ENCODE measurements at places on chromosomes 3 and 15. TPM values are rescaled to one million over a fixed set of nuclear protein-coding genes. Genes with fewer than 3 reads are reported as not detected.

MRPL3 gene
- total RNA-seq: 56.5 TPM

ADGRG7 gene
- not detected for total RNA-seq

- DNase-seq: peak; percentile 98
Measured at GRCh38 chr3:49021813-49022687, at the start of gene NDUFAF3. Gene NDUFAF3 (plus strand): TSS chr3:49022121. CDS start chr3:49022145, 24 bp downstream.

DNA sequence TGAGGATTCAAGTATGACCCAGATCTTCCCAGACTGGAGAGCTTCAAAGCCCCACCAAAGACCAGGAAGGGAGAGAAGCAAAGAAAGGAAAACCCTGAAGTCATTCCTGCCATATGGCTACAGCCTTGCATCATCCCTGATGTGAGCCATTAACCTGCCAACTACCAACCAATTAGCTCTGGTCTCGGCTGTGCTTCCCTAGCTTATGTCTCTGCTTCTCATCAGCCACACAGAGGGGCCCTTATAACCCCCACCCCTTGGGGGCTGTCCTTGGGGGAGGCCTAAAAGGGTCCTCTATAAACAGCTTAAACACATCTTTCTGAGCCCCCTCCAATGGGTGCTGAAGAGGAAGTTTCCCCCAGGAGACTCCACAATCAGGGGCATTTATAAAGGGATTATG, 52.8 kb downstream of the NOX5 start:
- DNase-seq: no peak

DNA sequence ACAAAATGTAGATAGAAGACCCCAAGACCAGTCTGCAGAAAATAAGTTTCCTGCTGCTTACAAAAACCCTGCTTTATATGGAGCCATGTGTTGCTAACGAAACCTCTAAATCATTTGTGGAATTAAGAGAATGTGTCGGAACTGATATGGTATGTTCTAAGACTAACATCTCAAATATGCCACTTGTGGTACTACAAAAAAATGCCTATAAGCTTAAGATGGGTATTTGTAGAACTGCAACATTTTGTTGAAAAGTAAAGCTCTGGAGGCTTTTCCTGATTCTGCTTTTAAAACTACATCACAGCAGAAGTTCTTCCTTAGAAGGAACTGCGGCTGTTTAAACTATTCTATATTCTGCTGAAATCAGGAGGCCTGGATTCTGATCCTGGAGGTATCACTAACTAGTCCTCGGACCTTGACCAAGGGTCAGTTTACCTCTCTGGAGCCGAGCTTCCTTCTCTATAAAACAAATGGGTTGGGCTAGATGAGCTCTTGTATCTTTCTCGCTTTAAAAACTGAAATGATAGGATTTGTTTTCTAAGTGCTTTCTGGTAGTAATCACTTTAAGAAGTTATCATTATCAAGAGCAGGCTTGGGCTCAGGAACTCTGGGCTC, 74.9 kb downstream of the RAD18 start:
- no peak for DNase-seq

- no peak for DNase-seq
Measured at GRCh38 chr3:177553579-177553978, 356.3 kb upstream of the TBL1XR1 start.

GRCh38 chr3:94171954-94172353, 109.1 kb downstream of the NSUN3 start:
- DNase-seq: no peak

Measured in glutamatergic neuron (in vitro differentiated cells).